Heart right ventricle (tissue), 16 donors: ENCODE measurements at places on chromosomes 5 and 9. TPM values are rescaled to one million over a fixed set of nuclear protein-coding genes. Genes with fewer than 3 reads are reported as not detected.

DNA sequence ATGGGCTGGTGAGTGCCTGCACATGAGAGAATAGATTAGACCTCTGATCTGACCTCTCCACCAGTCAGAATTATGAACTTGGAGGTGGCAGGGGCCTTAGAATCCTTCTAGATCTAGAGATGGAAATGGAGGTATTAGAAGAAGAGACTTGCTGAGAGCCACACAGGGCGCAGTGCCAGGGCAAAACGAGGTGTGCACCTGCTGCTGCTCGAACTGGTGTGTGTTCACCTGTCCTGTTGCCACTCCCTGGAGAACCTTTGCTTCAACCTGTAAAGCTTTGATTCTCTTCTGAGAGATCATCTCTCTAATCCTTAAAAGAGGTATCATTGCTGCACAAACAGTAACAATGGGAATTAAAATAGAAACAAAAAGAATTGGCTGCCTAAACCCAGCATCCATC lies 24.9 kb downstream of the FRMPD1 start:
- H3K4me3 ChIP-seq = no peak overlapping the region
- H3K4me1 ChIP-seq = peaks cover 6% of the 10 kb centered on the region
- H3K27ac ChIP-seq = no peak overlapping the region
- no peaks in the 10 kb centered on the region for H3K27me3 ChIP-seq
- no peaks in the 10 kb centered on the region for H3K36me3 ChIP-seq

- no peak for DNase-seq
- no peaks in the 10 kb centered on the region for H3K4me1 ChIP-seq
- no peaks in the 10 kb centered on the region for H3K36me3 ChIP-seq
- no peak overlapping the region for H3K27ac ChIP-seq
- no peak overlapping the region for H3K4me3 ChIP-seq
- no peaks in the 10 kb centered on the region for H3K27me3 ChIP-seq
These were observed 192.6 kb upstream of the RASA1 start for GRCh38 chr5:87074934-87075541.

GRCh38 chr9:33798545-33798944 lies 3.2 kb downstream of the PRSS3 start:
- no peak for DNase-seq
- H3K27ac ChIP-seq = no peak overlapping the region
- H3K36me3 ChIP-seq = no peaks in the 10 kb centered on the region
- H3K4me3 ChIP-seq = no peak overlapping the region
- H3K4me1 ChIP-seq = no peaks in the 10 kb centered on the region

GRCh38 chr5:51378448-51379330 lies 4.6 kb upstream of the ISL1 start:
- peaks cover 16% of the 10 kb centered on the region for H3K4me1 ChIP-seq
- H3K4me3 ChIP-seq = no peak overlapping the region
- no peaks in the 10 kb centered on the region for H3K27me3 ChIP-seq
- DNase-seq = no peak
- no peak overlapping the region for H3K27ac ChIP-seq
- no peaks in the 10 kb centered on the region for H3K36me3 ChIP-seq

DNA sequence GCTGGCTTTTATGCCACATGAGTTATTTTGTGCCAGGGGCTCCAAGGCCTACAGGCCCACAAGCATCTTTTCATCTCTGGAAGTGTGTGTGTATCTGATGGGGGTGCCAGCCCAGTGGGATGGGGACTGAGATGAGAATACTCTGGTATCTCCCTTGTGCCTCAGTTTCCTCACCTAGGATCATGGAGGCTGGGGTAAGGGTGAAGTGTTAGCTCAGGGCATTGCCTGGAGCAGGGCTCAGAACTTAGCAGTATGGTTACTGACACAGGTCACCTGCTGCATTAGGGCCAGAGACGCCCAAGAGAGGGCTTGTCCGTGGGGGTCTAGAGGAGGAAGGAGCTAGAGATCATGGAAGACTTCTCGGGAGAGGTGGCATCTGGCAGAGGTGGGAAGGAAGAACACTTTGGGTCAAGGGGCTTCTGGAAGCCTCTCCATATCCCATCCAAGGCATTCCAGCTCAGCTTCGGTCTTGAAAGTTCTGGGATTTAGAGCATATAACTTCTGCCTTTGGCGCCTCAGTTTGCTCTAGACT lies 742 bp upstream of the WNK2 start:
- no peaks in the 10 kb centered on the region for H3K36me3 ChIP-seq
- no peaks in the 10 kb centered on the region for H3K27me3 ChIP-seq
- H3K27ac ChIP-seq = no peak overlapping the region
- no peak overlapping the region for H3K4me3 ChIP-seq

GRCh38 chr5:57664700-57665099 lies 182.1 kb upstream of the ACTBL2 start:
- no peaks in the 10 kb centered on the region for H3K36me3 ChIP-seq
- no peaks in the 10 kb centered on the region for H3K4me1 ChIP-seq
- DNase-seq = no peak
- no peak overlapping the region for H3K4me3 ChIP-seq
- H3K27me3 ChIP-seq = no peaks in the 10 kb centered on the region

DNA sequence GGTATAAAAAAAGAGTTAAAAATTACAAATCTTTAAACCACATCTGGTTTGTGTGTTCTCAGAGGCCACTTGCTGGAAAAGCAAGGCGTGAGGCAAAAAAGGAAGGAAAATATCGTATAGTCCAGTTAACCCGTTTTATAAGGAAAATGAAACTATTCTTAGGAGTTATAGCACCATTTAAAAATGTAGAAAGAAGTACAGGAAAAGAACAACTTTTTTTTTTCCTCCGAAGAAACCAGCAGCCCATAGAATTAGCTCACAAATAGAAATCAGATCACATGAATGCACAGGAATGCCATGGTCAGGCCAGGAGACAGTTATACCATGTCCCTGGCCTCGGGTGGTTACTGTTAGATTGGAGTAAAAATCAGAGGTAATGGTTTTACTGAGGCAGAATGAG lies 241.6 kb downstream of the FBXL7 start:
- H3K27me3 ChIP-seq = no peaks in the 10 kb centered on the region
- peaks cover 33% of the 10 kb centered on the region for H3K4me1 ChIP-seq
- no peak for DNase-seq
- H3K27ac ChIP-seq = no peak overlapping the region
- no peaks in the 10 kb centered on the region for H3K36me3 ChIP-seq
- no peak overlapping the region for H3K4me3 ChIP-seq

- no peak overlapping the region for H3K27ac ChIP-seq
- no peak for DNase-seq
- H3K27me3 ChIP-seq = no peaks in the 10 kb centered on the region
- H3K4me1 ChIP-seq = no peaks in the 10 kb centered on the region
These were observed 110.8 kb upstream of the GRIN3A start for GRCh38 chr9:101849102-101849707.

- no peaks in the 10 kb centered on the region for H3K4me1 ChIP-seq
- H3K27me3 ChIP-seq = no peaks in the 10 kb centered on the region
- no peak for DNase-seq
- no peaks in the 10 kb centered on the region for H3K36me3 ChIP-seq
- H3K4me3 ChIP-seq = no peak overlapping the region
These were observed 47.6 kb downstream of the ADAMTS6 start for GRCh38 chr5:65434122-65434521.

The AFAP1L1 gene
- total RNA-seq = 46.6 TPM

The ACTBL2 gene
- not detected for total RNA-seq

The LCN15 gene
- 20.1 TPM for total RNA-seq

The SRP19 gene
- total RNA-seq = 33.9 TPM

The TAF1L gene
- total RNA-seq = not detected

The MEIKIN gene
- total RNA-seq = not detected

The ADRA1B gene
- total RNA-seq = 1.9 TPM

The ARL10 gene
- total RNA-seq = 8.1 TPM

The HNRNPAB gene
- 102 TPM for total RNA-seq
